ENCODE measurements at places on chromosomes 11 and 22. TPM values are rescaled to one million over a fixed set of nuclear protein-coding genes. Genes with fewer than 3 reads are reported as not detected.

DNA sequence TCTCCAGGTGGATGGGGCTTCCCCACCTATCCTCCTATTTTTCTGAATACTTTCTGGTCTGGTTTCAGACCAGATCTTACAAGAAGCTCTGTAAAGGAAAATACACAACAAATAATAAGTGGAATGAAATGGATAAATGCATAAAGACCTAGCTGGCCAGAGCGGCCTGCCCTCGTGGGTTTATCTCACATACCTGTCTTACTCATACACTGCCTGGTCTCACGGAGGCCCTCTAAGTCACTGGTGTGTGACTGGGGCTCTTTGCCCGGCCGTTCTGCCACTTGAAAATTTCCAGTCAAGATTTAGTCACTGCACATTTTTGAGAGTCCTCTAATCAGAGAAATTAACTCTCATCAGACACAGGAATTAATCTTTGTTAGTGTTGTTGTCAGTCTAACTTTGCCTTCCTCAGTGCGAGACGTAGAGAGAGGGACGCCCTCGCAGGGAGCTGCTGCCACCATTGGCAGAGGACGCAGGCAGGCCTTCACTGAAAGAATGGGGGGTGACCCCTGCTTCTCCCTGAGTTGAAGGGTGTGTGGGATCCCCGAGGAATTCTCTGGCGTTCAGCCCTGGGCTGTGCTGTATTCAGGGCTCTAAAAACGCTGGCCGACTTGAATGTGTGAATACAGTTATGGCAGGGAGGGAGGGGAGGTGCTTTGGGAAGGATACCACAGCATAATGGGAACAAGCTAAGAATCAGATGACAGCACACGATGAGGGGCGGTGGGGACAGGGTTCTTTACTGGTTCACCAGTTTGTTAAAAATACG, 46.3 kb upstream of the CADM1 start:
- no peak for DNase-seq

DNA sequence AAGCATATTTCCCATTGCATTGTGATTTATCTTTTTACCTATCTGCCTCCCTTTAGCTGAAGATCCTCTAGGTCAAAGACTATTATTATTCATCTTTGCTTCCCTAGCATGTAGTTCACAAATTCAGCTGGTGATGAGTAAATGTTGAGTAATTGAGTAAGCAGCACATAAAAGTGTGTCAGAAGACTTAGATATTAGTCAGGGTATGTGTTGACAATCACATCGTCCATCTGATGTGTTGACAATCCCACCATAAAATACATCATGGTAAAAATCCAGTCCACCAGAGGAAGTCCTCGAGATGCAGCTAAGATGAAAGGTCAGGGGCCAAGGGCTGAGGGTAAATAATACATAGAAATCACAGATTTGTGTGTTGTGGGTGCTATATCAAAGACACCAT, 22.9 kb upstream of the ABTB2 start:
- no peak for DNase-seq

DNA sequence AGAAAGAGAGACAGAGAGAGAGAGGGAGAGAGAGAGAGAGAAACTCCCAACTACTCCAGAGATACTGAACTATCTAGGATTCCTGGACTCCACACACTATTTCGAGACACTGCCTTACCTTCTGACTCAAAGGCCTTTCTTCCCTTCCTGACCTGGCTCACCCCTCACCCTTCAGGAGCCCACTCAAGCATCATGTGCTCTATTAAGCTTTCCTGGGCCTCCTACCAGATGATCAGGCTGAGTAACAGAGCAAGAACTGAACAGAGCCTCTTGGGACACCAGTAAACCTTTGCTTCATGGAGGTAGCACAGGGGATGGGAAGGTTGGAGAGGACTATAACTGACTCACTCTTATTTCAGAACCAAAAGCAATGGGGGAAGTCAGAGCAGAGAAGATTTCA, 31.4 kb downstream of the PLEKHA7 start:
- DNase-seq = no peak

GRCh38 chr11:122365610-122366360, 249.8 kb upstream of the BLID start:
- peak; percentile 71 for DNase-seq

GRCh38 chr11:104091281-104092096, 55.0 kb downstream of the DDI1 start:
- DNase-seq = no peak

- no peak for DNase-seq
Measured at GRCh38 chr11:132814410-132814809, 717.9 kb downstream of the OPCML start.

GRCh38 chr11:44005063-44005701, 42.6 kb upstream of the ACCSL start:
- no peak for DNase-seq

DNA sequence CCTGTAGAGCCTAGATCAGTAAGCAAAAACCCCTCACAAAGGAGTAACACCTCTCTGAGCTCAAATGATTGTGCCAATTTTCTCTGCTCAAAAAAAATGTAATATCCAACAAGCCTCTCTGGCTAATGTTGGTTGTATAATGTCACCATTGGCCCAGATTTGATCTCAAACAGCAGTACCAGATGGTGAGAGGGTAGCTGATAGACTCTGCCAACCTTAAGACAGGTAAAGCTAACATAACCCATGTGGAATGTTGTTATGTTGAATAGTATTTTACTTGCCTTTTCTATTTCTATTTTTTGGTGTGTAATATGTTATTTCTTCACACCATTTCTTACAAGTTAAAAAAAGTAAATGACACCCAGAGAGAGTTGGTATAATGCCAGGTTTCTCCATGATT, 166.7 kb upstream of the GUCY1A2 start:
- DNase-seq = no peak

- no peak for DNase-seq
Measured at GRCh38 chr11:120682866-120683265, 171.3 kb downstream of the GRIK4 start.

GRCh38 chr11:122267602-122268001, 151.6 kb upstream of the BLID start:
- no peak for DNase-seq

DNA sequence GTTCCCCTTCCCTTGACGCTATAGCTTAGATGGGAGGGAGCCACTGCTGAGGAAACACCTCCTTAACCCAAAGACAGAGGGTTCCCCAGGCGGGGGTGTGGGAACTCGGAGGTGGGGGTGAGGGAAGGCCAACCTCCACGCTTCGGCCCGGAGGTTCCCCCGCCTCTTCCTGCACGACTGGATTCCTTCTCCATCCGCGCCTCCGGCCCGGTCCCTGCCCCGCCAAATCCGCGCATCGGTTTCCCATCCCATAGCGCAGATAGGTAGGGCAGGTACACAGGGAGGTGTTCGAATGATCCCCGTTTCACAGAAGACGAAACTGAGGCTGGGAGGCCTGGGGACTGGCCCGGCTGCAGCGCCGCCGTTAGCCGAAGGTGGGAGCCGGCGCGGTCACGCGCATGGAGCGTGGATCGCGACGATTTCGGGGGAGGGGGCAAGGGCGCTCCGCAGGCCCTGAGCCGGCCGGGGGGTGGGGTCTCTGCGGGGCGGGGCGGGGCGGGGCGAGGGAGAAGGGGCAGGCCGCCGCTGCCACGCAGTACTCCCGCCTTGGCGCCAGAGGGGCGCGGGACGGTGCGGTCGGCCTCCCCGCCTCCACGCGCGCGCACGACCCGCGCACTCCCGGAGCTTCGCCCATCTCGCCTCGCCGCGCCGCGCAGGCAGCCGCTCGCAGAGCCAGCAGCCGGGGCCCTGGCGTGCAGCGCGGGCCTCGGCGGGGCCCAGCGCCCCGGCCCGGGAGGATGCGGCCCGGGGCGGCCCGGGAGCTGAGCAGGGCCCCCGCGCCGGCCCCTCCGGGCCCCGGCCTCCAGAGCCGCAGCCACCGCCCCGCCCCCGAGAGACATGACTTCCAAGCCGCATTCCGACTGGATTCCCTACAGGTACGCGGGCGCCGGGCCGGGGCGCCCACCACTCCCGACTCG, at the start of gene TUB:
TSS of gene TUB (plus strand) at position 538 of the 917 bp plus-strand sequence. CDS start at position 838, 300 bp downstream.
- DNase-seq = peak; percentile 16

GRCh38 chr11:61340979-61341378, 8.0 kb downstream of the TKFC start:
- no peak for DNase-seq

DNA sequence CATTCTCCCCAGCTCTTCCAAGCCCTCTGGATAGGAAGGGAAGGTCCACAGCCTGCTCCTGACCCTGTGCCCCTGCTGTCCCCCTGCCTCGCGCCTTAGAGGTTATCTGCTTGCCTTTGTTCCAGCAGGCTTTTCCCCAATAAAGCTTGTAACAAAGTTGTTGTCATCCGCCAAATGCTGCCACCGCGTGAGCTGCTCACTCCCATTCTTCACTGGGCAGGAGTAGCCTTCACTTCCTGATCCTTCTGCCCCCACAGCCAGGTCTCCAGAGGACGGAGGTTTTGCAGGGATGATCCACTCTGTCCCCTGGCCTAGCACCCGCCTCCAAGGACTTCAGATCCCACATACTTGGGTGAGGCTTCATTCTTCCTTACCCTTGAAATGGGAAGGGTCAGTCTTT, 94.0 kb upstream of the RASSF10 start:
- DNase-seq = no peak

PPFIA1 gene
- 43.2 TPM for total RNA-seq

GAB4 gene
- total RNA-seq = not detected

CDC45 gene
- total RNA-seq = 6.0 TPM

C11orf52 gene
- 1.4 TPM for total RNA-seq

Data from skin of body (tissue), 3 donors.